ENCODE measurements at places on chromosomes 6 and 20. TPM values are rescaled to one million over a fixed set of nuclear protein-coding genes. Genes with fewer than 3 reads are reported as not detected.

- DNase-seq = no peak
Measured at GRCh38 chr20:57126481-57127092, 139.9 kb downstream of the BMP7 start.

- no peak for DNase-seq
Measured at GRCh38 chr6:74447013-74447412, 751.0 kb downstream of the CD109 start.

DNA sequence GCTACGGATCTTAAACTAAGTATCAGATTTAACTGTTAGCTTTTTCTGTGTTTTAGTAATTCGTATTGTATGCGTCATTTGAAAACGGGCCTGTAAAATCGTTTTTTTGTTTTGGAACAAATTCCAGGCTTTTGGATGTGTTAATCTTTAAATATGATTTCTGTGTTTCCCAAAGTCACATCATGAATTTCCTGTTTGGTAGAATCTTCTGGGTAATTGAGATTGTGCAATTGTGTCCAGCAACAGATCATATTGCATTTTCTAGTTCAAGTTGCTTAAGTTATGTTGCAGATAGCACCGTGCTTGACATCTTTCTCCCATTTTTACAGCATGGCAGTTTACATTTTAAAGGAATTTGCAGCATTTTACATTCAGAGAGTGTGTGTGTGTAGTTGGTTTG, 1.9 kb downstream of the MAPK14 start:
- DNase-seq = no peak

Gene MAVS
- 50.0 TPM for total RNA-seq

GRCh38 chr20:45138561-45139300, 14.5 kb upstream of the WFDC12 start:
- peak; percentile 88 for DNase-seq

GRCh38 chr6:56292505-56293181, 45.3 kb upstream of the COL21A1 start:
- no peak for DNase-seq

DNA sequence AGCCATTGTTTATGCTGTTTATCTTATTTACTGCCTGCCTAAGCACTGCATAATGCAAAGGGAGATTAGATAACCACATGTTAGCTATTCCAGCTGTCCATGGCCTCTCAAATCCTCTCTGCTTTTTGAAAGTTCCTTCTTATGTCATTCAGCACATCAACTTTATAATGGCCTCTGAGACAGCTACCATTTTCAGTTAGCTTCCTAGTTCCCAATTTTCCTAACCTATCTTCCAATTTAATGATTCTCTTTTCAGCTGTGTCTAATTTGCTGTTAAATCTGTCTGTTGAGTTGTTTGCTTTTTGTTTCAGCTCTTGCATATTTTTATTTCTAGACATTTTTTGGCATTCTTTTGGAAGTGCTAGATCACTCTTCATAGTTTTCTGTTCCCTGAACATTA, 173.4 kb upstream of the PLCB4 start:
- DNase-seq = no peak

Gene LY6G5C
- total RNA-seq = 0.73 TPM

DNA sequence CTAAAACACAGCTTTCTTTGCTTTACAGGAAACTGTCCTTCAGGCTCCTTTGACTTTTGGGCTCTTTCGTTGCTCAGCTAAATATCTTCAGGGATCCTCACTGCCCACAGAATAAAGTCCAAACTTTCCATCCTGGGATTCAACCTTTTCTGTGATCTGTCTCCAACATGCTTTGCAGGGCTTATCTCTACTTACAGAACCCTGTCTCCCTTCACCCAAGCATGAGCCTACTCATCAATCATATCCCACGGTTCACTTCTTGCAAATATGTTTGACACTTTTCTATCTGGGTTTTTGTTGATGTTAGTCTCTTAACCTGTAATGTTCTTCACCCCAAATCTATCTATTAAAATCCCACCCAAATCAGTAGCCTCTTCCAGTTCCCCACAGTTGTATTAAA, 327.3 kb upstream of the RNF24 start:
- DNase-seq = no peak

Gene MOG
- not detected for total RNA-seq

Measured in suprapubic skin (tissue), 4 donors.